ENCODE measurements at places on chromosomes 3 and 15.
A peak's percentile ranks its signal among the peaks of the same experiment; 100 is the strongest.

DNA sequence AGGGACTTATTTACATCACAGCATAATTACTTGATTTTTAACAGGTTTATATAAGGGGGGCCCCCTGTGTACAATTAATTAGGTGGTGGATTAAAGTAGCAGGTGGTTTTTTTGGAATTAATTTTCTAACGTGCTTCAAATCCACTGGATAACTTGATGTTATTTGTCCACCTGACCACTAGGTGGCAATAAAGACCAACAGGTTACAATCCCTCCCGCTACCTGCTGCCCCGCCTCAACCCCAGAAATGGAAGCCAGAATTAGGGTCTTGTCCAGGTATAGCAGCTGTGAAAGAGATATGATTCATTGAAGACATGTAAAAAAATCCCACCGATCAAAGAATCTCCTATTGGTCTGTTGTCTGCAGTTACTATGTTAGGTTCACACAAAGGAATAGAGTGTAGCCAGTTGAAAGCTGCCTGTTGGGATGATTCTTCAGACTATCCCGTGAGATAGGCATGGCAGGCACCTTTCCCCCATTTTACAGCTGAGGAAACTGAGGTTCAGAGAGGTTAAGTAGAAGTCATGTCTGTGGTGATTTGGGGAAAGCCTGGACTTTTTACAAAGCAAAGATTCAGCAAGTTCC, 44.0 kb downstream of the MFSD1 start:
- DNase-seq: no peak

- no peak for DNase-seq
Measured at GRCh38 chr3:139106013-139106932, 61.6 kb upstream of the PRR23C start.

DNA sequence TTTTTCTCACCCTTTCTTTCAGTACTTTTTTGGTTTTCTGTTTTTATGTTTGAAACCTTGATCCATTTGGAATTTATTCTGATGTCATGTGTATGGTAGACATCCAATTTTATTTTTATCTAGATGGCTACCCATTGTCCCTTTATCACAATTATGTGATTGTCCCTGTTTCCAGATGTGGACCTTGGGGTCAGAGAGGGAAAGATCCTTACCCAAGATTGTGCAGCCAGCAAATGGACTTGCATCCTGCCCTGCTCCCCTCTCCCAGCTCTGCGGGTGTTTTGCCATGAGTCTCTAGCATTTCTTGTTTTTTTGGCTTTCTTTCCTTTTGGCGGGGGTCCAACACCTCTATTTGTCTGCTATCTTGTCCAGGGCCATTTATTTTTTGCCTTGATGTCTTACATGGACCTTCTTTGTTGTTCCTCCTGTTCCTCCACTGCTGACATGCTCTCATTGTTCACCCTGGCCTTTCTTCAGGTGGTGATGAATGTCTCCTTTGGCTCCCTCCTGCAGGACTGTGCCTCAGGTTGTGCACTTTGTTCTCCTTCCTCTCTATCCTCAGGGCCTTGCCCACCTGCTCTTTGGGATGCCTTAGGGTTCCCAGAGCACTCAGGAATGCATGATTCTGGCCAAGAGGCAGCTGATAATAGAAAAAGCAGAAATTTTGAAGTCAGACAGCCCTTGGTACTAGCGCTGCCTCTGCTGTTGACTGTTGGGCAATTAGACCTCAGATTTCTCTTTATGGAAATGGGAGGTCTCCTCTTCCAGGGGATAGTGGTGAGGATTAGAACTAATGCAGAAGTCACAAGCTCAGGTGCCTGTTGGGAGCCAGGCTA, 84.3 kb downstream of the EEFSEC start:
- no peak for DNase-seq

GRCh38 chr15:46696281-46696680, 1021.0 kb upstream of the SEMA6D start:
- DNase-seq: no peak

DNA sequence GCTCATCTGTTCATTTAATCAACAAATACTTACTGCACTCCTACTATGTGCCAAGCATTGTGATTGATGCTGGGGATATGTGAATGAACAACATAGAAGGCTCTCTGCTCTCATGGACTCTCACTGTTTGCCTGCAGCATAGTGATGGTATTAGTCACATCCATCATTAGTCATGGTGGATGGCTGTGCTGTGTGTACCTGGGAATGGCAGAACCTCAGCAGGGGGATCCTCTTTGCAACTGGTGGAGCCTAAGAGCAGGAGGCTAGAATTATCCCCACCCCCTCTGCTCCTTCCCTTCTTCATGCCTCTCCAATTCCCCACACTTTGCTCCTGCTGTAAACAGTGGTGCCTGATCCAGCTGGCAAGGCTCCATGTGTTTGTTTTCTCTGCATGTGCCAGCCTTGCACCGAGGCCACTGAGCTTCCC, 20.5 kb downstream of the BOC start:
- no peak for DNase-seq

DNA sequence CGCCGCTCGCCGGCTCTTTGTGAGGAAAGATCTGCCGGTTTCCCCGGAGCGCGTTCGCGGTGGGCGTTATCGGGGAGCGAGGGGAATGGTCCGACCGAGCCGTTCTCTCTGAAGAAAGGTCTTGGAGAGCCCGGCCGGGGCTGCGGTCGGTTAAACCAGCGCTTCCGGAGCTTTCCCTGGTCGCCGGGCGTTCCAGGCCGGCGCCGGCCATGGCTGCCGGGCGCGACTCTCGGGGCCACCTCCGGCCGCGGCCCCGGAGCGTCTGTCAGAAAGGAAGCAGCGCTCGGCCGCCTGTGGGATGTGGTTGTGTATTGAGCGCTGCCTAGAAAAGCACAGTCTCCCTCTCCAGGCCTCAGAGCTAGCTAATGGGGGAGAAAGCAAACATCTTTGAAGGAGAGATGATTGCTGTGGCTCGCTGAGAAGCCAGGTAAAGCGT, 731 bp downstream of the FYTTD1 start:
- DNase-seq: peak; percentile 17

- DNase-seq: no peak
Measured at GRCh38 chr3:139204728-139205127, 139.1 kb upstream of the MRPS22 start.

DNA sequence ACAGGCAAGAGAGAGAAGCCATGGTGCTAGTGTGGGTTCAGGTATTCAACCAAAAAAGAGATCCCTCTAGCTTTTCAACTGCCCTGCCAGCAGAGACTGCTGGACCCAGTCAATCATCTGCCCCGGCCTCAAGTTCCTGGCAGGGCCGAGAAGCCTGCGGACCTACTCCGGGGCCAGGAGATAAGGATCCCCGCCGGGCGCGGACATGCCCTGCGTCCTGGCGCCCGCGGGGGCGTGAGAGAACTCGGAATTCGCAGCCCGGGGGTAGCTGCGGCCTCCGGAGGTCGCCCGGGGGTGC, 821 bp upstream of the MAGI1 start:
- DNase-seq: no peak

GRCh38 chr3:45950131-45950530, 6.9 kb downstream of the CXCR6 start:
- DNase-seq: no peak

GRCh38 chr3:12395349-12396012, 88.8 kb upstream of the TSEN2 start:
- DNase-seq: no peak

DNA sequence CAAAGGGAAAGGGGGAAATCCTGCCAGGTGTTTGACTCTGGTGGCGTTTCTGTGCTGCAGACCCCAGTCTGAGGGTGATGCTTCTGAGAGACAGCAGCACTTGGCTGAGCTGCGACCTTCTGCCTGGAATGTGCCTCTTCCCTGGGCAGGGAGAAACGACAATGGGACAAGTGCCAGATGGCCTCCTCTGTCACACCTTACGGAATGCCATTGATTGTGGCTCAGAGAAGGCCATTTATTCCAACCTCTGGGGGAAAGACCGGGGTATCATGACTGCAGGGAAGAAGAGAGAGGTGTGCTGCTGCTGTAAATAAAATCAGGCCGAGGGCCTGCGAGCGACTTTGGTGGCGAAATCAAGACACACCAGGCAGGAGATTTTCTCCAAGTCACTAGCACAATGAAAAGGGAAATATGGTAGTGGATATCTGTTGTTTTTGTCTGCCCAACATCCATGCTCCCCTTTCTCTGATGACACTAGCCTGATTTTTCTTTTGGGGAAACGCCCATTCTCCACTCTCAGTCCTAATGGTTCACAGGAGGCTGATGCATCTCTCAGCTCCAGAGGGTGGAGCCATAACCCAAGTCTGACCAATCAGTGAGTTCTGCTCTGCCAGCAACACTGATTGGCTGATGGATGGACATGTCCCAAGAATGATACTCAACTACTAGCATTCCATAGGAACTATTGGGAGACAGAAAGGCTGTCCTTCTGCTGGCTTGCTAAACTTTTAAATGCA, 336.1 kb downstream of the FOXP1 start:
- DNase-seq: no peak

DNA sequence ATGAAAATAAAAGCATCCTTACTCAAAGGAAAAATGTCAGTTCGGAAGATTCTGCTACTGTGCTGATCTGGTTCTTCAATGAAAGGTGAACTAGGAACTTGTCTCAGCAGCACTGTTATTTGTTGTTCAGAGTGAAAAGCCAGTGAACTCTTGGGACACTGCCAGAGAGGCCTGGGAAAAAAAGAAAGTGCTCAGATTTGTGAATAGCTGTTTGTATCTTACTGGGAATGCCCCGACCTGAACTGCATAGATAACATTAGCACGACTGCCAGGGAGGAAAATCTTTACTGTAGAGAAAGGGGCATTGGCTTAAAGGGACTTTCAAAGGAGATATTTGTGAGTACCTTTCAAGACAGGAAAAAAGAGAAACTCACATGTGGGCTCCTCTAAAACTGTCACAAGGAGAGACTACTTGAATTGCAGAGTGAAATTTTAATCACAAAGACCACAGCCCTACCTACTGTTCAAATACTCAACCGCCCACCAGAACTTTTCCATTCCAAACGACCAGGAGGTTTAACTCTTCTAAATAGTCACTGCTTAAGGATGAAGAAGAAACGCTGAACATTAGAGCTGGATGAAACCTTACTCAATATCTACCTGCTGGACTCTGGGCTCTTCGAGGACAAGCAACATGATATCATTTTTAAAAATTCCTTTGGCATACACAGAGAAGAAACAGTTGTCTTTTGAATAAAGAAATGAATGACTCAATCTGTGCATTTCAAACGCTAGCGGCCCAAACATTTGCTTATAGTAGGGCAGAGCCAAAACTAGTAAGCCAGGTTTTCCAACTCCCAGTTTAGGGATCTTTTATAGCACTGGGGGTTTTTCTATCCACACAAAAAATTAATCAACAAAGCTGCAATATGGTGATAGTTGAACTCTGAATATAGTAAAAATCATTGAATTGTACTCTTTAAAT, 13.4 kb downstream of the TAMM41 start:
- DNase-seq: no peak

GRCh38 chr3:1969281-1969680, 129.4 kb upstream of the CNTN4 start:
- DNase-seq: no peak

DNA sequence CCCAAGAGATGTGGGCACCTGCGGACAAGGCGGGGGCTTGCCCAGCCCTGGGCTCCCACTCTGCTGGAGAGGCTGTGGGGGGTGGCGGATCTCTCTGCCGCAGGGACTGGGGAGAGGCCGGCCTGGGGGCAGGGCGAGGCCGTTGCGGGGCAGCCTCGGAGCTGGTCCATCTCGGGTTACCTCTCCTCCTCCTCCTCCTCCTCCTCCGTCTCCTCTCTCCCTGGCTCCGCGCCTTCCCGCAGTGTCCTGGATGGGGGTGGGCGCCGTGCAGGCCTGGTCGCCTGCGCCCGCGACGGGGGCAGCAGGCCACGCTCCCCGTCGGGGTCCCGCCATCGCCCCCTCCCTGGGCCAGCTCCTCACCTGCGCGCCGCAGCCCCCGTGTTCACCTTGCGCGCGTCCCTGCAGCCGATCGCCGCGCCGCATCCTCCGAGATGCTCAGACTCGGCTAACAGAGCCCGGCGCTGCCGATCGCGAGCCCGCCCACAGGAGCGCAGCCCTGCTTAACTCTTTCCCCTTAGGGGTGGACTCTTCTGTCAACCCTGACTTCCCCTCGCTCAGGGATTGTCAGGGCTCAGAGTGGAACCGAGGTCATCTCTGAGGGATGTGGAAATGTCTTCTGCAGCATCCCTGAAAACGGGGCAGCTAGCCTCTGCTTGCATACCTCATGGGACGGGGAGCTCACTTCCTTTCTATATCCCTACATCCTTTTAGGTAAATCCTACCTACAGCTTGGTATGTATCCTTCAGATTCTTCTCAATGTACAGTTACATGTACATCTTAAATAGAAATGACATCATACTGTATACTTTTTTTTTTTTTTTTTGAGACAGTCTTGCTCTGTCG, at the start of gene PRRT3:
PRRT3 (minus strand) TSS at position 447 of the 844 bp plus-strand sequence. CDS start 2,293 bp downstream, outside the sequence.
- DNase-seq: peak; percentile 42

DNA sequence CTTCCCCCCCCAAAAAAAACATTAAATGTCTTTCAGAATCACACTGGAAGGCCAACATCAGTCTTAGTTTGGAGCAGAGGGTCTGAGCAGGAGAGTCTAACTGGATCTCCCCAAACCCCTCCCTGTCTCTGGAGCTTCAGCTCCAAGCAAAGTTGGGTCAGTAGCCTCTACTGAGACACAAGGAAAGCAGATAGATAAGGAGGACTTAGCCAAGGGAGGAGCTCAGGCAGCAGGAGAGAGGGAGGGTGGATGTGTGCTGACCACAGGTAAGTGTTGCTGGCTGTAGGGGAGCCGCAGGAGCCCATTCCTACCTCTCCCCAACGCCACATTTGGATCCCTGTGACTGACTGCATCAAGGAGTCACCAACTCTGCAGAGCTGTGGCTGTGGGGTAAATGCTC, 7.0 kb downstream of the PLCB2 start:
- DNase-seq: no peak

- DNase-seq: no peak
Measured at GRCh38 chr3:183295211-183295610, 42.2 kb downstream of the B3GNT5 start.

DNA sequence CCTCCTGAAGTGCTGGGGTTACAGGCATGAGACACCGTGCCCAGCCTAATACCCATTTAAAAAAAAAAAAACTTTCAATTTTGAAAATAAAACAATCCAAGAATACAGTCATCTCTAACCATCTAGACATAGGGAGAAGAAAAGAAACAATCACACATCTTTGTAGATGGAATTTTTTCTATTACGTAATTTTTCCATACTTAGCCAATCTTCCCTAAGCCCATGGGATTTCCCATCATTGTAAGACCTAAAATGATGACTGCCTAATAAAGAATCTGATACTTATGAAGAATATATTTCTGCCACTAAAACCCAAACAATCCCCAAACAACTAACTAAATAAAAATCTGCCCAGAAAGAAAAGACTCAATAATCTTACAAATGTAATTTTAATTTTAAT, 88.7 kb downstream of the CBLB start:
- no peak for DNase-seq

GRCh38 chr3:73784686-73785392, 160.1 kb upstream of the PDZRN3 start:
- DNase-seq: no peak

DNA sequence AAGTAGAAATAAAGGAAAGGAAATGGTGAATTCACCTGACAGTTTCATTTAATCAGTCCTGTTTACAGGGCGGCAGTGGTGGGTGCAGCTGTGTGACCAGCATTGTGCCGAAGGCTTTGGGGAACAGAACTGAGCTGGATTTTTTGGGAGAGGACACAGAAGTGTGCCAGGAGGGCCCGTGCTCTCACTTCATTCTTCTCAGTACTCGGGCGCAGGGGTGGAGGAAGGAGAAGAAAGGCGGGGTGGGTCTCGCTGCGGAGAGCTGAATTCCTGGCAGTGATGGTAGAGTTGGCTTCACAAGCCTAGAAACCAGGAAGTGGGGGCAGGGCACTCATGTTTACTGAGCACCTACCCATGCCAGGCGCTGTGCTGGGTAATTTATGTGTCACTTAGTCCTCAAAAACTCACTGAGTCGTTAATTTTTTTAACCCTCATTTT, 64.6 kb downstream of the CRTC3 start:
- peak; percentile 76 for DNase-seq

- no peak for DNase-seq
Measured at GRCh38 chr3:103349760-103350159, 914.9 kb downstream of the ZPLD1 start.
